NCI-H1694 treated with DMSO at 0.1 percent for 48 hours (cell line): ENCODE measurements at places on chromosomes 12 and 14.

GRCh38 chr14:105487449-105487985 lies 831 bp downstream of the CRIP1 start:
- no peak for DNase-seq

DNA sequence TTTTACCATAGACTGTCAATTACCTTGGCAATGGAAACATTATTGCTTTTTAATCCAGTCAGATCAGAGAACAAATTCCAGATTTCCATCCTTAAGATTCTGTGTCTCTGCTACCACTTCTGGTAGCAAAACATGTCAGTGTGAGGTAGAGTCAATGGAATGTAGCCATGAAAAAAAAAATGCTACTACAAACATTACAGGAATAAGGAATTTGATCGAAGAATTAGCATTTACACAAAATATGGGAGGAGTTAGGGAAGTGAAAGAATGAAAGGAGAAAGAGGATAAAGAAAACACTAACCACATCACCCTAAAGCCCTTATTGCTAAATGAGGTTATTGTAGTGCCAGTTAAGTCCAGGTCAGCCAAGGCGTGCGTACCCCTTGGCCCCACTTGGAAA lies 9.2 kb downstream of the MED21 start:
- no peak for DNase-seq

GRCh38 chr14:35140718-35141581 lies 18.6 kb downstream of the PRORP start:
- DNase-seq: no peak

- no peak for DNase-seq
Observed at GRCh38 chr12:58313091-58313855, 371.9 kb downstream of the ATP23 start.

GRCh38 chr12:19633194-19633593 lies 193.9 kb downstream of the AEBP2 start:
- DNase-seq: no peak

GRCh38 chr14:80049055-80049454 lies 162.2 kb downstream of the DIO2 start:
- no peak for DNase-seq

- no peak for DNase-seq
Observed at GRCh38 chr14:21748869-21749303, 75.3 kb upstream of the OR4E1 start.
